ENCODE measurements at places on chromosomes 16 and 17.

- no peak for DNase-seq
Measured at GRCh38 chr17:75764711-75765421, at the start of gene GALK1. Gene GALK1, minus strand, starts transcription at chr17:75765192. Its CDS starts 56 bp downstream, at chr17:75765136.

- DNase-seq, result no peak
Measured at GRCh38 chr17:38536661-38537060, 69.1 kb downstream of the SRCIN1 start.

DNA sequence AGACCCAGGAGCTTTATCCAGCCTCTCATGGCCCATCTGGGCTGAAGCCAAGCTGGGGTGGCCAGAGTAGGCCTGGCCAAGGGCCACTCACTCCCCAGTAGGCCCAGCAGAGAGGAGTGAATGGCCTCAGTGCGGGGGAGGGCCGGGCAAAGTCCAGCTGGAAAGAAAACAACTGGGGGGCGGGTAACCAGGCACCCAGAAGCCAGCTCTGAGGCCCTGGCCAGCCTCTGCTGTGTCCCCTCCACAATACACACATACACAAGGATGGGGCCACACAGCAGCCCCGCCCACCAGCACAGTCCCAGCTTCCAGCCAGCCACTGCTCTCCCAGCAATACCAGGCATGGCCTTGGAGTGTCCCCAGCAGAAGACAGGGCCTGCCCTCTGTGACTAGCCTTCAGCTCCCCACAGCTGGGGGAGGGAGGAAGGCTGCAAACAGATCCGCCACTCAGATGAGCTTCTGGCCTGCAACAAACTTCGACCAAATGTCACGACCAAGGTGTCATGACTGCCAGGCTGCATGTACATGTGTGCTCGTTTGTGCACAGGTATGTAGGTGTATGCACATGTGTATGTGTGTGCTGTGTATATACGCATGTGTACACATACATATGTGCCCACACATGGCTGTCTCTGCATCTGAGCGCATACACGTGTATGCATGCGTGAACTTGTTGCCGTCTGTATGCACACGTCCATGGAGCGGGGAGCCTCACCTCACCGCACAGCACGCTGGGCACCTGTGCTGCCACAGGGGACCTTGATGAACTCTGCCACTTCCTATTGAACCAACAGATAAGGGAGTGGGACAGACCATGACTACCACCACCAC lies 5.0 kb downstream of the CARHSP1 start:
- no peak for DNase-seq

- DNase-seq, result no peak
Measured at GRCh38 chr17:57350266-57350665, 93.9 kb downstream of the MSI2 start.

GRCh38 chr16:89293276-89294143 lies 76.0 kb downstream of the ZNF778 start:
- no peak for DNase-seq

DNA sequence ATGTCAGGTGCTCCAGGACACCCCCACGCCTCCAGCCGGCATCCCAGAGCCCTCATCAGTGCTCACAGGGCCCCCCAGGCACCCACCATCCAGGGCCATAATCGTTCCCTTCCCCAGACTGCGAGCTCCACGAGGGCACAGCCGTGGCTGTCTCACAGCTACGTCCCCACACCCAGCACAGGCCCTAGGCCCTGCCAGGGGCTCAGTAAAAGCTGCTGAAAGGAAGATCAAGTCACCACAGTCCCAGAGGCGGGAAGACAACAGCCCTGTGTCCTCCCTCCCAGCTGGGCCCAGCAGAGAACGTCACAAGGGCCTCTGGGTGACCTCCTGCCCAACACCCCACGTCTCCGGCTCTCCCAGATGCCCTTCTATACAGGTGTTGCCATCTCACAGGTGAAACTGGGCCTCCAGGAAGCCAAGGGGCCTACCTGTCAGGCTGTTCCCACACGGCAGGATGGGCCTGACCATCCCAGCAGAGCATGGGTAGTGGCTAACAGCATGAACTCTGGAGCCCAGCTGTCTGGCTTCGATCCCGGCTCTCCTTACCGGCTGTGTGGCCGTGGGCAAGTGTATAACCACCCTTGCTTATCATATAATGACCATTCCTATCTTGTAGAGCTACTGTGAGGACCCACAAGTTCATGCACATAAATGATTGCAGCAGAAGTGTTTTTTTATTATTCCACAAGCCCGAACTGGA lies 17.9 kb downstream of the ARL2BP start:
- no peak for DNase-seq

DNA sequence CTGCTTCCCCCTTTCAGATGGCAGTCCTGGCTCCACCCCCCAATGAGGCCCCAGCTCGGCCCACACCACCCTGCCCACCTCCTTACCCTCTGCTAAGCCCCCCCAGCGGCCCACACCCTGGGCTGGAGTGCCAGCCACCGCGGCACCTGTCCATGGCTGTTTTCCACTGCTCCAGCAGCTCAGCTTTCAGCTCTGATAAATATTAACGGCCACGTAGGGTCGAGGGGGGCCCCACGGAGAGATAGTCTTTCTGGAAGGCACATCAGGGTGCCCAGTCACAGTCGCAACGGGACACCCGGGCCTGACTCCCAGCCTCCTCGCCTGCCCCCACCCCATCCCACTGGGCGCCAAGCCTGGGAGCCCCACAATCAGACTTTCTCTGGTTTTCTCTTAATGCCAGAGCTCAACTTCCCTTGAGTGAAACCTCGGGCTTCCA lies 46.5 kb upstream of the CIBAR2 start:
- no peak for DNase-seq

DNA sequence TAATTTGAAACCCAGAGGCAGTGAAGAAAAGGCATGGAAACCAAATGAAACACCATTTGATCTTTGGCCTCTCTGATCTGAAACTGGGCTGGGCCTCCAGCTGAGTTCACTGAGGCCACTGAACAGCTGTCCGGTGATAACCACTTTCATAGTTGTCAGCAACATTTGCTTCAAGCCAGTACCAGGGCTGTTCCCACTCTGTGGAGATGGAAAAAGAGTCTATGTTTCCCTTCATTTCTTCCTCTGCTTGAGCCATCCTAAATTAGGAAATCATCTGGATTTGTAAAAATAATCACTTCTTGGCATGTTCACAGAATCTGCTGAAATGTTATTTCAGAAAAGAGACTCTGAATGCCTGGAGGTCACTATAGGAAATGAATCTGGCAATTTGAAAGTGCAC lies 119.3 kb downstream of the STX8 start:
- no peak for DNase-seq

DNA sequence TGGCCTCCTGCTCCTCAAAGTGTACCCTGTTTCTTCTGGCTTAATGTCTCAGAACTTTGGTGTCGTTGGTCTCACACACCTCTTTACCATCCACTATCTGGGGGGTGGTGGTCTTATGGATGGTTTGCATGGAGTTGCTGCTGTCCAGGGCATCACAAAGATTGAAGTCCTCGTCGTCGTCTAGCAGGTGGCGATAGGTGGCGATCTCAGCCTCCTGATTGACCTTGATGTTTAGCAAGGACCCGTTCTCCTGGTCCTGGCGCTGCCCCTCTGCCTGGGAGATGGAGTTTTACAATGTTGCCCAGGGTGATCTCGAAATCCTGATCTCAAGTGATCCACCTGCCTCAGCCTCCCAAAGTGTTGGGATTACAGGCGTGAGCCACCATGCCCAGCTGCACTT lies 31.1 kb upstream of the HELZ start:
- no peak for DNase-seq

- DNase-seq, result no peak
Measured at GRCh38 chr16:85627089-85627488, 14.0 kb downstream of the GSE1 start.

DNA sequence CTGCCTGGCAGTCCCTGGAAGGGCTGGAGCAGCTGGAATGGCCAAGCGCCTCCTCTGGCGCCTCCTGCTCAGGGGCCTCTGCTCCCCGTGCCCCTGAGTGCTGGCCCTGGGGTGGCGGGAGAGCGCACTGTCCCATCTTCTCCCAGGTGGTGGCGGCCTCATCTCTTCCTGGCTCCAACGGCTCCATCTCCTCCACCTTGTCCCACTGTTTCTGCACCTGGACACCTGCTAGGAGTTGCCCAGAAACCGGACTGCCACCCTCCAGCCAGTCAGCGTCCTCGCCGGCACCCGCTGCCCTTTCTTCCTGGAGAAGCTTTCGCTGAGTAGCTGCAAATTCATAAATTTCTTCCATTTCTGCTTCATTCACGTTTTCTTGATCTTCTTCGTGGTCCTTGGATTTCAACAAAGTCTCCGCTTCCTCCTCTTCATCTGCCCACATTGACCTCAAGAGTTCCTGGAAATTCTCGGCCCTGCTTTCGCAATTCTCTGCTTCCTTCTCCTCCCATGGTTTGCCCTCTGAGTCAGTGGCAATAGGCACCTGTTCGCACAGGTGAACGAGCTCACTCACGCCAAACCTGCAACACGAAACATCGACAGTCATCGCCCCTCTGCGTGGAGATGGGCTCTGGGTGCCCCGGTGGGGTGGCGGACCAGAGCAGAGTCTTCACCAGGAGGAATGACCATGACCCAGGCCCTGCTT lies 13.7 kb upstream of the NLRC3 start:
- DNase-seq, result no peak

DNA sequence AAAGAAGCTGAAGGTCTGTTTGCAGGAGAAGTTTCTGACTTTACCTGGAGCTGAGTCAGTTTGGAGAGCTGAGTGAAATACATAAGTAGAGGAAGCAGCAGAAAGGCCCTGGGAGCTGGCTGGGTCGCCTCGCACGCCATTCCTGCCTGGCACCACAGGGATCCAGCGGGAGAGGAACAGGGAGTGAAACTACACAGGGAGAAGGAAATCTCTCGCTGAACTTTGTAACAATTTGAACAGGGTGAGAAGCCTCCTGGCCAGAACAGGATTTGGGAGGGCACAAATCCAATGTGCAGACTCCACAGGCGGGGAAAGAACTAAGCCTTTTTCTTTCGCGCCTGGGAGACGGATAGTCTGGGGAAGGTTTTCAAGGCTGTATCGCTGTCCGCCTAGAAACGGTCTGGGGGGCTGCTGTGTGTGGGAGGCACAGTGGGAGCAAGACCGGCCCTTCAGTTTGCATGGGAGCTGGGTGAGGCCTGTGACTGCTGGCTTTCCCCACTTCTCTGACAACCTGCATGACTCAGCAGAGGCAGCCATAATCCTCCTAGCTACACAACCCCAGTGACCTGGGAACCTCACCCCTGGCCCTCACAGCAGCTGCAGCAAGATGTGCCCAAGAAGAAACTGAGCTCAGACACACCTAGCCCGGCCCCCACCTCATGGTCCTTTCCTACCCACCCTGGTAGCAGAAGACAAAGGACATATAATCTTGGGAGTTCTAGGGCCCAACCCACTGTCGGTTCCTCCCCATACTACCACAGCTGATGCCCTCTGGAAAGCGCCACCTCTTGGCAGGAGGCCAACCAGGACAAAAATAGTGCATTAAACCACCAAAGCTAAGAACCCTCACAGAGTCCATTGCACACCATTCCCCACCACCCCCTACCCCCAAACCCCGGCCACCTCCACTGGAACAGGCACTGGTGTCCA lies 778.6 kb downstream of the KCNJ2 start:
- no peak for DNase-seq

- no peak for DNase-seq
Measured at GRCh38 chr17:77498091-77498741, 357.4 kb downstream of the SEC14L1 start.

DNA sequence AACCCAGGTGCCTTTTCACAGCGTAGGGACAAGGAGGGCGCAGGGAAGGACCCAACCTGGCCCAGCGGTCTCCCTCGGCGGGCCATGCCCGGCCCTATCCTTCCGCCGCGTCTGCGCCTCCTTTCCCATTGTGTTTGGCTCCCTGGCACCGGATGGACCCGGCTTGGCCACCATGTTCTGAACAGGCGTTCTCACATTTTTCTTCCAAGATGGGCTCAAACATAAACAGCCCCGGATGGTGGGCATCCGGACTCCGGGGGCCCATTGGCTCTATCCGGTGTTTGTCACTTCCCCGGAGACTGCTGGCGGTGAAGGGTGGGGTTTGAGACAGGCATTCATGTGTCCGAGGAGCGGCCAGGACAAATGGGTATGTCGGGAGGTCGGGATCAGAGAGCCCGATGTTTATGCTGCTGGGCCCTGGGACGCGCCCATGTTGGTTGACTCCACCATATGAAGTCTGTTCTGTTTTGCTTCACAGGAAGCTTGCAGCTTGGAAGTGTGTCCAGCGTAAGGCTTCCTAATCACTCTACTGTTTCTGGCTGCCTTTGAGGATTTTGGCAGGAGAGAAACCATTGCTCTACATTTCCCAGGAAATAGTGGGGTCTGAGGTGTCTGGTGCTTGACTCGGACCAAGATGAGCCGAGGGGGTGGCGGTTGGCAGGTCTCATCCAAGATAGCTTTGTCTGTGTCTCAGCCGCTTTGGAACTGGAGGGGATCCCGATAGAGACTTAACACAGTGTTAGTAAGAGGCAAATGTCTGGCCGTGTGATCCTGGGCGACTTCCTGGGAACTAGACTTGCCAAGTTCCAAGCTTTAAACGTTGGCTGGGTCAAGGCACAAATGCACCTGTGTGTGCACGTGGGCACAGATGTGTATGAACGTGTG lies 188.3 kb downstream of the IRF8 start:
- no peak for DNase-seq

DNA sequence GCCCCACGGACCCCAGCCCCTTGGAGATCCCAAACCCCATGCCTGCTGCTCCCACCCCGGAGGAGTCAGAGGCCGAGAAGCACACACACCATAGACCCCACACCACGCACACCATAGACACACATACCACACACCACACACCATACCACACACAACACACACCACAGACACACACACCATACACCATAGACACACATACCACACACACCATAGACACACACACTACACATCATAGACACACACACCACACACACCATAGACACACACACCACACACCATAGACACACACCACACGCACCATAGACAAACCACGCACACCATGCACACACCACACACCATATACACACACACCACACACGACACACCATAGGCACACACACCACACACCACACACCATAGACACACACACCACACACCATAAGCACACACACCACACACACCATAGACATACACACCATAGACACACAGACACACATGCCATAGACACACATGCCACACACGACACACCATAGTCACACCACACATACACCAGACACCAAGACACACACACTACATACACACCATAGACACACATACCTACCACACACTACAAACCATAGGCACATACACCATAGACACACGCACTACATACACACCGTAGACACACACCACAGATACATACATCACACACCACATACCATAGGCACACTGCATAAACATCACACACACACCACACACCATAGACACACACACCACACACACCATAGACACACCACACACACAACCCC lies 11.3 kb downstream of the TBC1D16 start:
- DNase-seq, result no peak

DNA sequence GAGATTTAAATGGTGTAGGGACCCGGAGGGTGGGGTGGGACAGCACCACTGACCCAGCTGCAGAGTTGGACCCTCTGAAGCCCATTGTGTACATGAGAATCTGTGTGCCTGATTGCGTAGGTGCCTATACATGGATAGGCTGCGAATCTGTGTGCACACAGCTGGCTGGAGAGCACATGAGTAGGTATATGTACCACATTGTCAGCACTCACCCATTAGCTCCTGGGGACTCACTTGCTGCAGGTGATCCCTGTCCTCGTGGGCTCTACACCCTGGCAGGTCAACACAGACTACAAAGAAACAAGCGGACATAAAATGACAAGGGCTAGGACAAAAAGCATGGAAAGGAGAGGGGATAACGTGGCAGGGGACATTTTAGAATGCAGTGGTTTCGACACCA lies 11.3 kb upstream of the CETP start:
- DNase-seq, result no peak

Data from stimulated activated CD8-positive, alpha-beta memory T cell treated with anti-CD3 and anti-CD28 coated beads, Interleukin-12 subunit alpha, Interleukin-12 subunit beta, amount 100 ng/mL, for 1 hour (primary cell).